ENCODE measurements at places on chromosomes 2 and 18. TPM values are rescaled to one million over a fixed set of nuclear protein-coding genes. Genes with fewer than 3 reads are reported as not detected.

The DSG1 gene
- not detected for total RNA-seq

The CYP27C1 gene
- 3.2 TPM for total RNA-seq

- H3K36me3 ChIP-seq = no peaks in the 10 kb centered on the region
- H3K27ac ChIP-seq = no peak overlapping the region
- H3K4me1 ChIP-seq = no peaks in the 10 kb centered on the region
- DNase-seq = no peak
Observed at GRCh38 chr2:240289701-240290431, 145.6 kb upstream of the GPC1 start.

DNA sequence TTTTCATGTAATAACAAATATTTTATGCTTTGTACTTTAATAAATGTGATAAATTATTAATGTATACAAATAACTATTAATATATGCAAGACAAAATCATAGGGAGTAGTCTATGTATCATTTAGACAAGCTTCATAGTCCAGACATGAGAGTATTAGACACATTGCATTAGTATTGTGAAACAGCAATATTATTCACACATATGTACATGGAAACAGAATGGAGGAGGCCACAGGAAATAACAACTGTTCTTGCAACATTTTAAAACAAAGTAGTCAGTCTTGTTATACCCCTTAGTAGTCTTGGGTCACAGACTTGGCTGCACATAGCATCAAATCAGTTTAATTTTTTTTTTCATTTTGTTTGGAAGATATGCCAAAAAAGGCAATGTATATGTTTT is 15.8 kb downstream of the DSC1 start:
- no peaks in the 10 kb centered on the region for H3K4me1 ChIP-seq
- H3K36me3 ChIP-seq = no peaks in the 10 kb centered on the region
- no peaks in the 10 kb centered on the region for H3K27me3 ChIP-seq
- no peak overlapping the region for H3K4me3 ChIP-seq
- no peak overlapping the region for H3K27ac ChIP-seq
- no peak for DNase-seq

- H3K36me3 ChIP-seq = no peaks in the 10 kb centered on the region
- H3K27me3 ChIP-seq = no peaks in the 10 kb centered on the region
- DNase-seq = no peak
- H3K4me3 ChIP-seq = no peak overlapping the region
Observed at GRCh38 chr18:40357536-40357935, 1597.5 kb upstream of the PIK3C3 start.

DNA sequence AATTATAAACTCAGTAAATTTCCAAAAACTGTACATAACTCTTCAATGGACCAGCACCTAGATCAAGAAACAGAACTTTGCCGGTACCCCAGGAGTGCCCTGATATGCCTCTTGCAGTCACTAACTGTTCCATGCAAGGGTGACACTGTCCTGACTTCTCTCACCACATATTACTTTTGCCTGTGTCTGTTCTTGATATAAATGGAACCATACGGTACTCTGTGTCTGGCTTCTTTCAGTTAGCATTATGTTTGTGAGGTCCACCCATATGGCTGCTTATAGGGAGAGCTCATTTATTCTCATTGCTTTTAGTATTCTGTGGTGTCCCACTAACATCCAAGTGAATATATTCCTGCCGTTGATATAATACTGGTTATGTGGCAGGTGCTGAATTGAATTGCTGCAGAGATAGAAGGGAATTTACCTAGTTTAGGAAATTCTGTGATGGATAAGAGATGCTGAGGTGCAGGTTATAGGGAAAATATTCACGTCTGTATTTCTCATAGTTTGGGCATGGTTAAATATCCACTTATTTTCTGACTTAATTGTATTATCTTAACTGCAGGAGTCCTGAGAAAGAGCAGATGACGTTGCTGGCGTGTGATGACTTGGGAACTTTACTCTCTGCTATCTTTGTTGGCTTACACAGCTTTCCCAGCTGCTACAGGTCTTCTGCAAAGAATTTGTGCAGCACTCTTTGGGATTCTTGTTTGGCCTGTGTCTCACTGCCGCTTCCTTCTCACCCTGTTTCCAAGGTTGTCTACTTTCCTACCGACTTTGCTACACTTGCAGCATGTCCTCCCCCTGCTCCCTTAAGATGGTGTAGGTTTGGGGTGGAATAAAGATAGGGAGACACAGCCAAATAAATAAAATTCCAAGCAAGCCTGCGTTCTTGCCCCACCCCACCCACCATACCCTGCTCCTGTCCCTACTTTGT is 107.9 kb downstream of the MAP4K4 start:
- no peaks in the 10 kb centered on the region for H3K36me3 ChIP-seq
- no peak for DNase-seq
- no peak overlapping the region for H3K4me3 ChIP-seq
- peaks cover 22% of the 10 kb centered on the region for H3K4me1 ChIP-seq
- H3K27me3 ChIP-seq = no peaks in the 10 kb centered on the region
